GM10248 (cell line): ENCODE measurements at places on chromosomes 11 and 22.

GRCh38 chr11:62577046-62577714 is 3.5 kb upstream of the EEF1G start:
- DNase-seq = no peak

DNA sequence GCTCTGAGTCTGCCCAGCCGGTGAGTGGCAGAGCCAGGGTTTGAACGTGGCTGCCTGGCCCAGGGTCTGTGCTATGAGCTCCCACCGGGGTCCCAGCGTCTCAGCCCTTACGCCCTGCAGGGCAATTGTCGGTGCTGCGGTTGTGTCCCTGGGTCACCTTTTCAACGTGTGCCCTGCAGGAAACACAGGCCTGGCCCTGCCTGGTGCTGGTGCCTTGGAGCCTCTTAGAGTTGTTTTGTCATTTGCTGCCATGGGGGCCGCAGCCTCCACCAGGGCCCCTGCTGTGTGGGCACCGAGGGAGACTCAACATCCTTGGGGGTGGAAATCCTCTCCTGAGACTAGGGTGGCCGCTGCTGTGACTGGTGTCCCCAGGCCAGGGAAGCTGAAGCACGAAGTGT is 50.6 kb upstream of the SLC22A12 start:
- no peak for DNase-seq

DNA sequence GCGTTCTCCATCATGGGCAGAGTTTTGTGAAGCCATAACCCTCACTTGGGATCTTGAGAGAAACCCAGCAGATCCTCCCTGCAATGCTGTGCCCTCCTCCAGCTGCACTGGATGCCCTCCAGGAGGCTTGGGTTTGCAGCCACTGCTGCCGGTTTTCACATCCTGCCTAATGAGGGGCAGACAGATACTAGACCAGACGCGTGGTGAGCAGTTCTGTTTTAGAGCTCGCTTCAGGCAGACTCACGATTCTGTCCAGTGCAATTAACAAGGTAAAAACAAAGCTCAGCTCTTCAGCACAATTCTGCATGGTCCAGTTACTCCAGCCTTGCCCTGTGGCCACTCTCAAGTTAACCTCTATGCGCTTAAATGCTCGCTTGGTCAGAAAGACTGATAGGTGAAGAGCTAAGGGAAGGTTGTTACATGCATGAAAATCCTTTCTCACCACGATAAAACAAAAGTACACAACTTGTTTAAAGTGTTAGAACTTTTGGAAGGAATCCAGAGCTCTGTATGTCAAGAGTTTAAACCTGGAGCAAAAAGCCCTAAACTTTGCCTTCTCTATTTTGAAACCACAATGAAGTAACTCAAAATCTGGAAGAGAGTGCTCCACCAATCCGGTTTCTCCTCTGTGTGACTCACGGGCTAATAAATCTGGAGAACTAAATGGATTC is 292.3 kb upstream of the FAT3 start:
- DNase-seq = no peak

DNA sequence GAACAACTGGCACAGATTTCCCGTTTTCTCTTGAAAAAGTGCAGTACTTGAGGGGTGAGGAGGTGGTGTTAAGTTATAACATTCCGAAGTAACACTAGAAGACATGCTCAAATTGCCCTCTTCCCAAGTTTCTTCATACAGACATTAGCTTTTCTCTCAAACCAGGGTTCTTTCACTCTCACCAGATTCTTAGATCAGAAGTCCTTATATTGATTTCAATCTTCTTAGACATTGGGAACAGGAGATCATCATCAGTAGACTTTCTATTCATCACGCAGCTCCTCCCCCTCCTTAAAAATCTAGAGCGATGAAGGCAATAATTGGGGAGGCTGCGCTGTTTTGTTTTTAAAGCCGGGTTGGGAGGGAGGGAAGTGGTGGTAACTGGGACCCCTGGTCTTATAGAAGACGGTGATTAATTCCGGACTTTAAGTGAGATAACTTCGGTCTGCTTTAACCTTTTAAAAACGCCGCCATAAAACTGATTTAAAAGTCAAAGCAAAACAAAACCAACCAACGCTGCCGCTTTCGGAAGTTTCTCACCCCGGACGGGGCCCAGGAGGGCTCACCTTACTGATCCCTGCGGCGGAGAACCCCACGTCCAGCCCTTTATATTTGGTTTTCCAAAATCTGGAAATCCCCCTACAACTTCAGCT is 665 bp downstream of the USP28 start:
- DNase-seq = no peak

DNA sequence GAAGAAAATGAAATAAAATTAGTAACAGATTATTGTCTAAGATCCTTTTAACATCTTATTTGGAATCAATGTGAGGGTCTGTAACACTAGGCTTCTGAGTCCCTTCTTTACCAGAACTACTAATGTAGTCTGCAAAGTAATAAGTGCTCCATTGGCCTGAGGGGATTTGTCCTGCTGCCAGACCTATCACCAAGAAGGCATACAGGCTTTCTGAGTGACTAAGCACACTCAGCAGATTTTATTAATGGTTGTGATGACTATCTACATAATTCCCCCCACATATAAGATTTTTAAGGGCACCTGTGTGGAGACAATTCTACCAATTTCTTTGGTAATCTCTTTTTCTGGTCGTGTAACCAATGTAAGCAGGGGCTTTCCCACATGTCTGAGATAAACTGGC is 365.0 kb upstream of the FAT3 start:
- no peak for DNase-seq

- DNase-seq = no peak
These were observed 57.9 kb upstream of the NUP160 start for GRCh38 chr11:47906066-47906465.

DNA sequence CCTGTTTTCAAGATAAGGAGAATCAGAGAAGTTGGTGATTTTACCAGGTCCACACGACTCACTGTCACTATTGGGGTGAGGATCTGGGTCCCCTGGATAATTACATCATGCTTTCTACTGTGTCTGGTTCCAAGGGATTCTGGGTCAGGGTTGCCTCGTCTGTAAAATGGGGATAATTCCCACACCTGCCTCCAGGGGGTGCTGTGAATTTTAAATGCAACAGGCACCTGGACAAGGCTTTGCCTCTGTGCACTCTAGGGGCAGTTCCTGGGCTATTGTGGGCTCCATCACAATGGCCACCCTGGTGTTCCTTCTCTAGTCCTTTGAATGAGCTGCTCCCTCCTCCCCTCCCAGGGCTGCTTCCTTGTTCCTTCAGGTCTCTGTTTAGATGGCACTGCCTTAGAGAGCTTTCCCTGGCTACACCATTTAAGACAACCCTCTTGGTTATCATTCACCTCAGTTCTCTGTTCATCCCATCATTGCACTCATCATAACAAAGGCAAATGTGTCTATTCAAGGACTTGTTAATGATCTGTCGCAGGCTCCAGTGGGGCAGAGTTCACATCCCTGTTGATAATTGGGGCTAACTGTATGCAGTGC is 178.6 kb downstream of the MIAT start:
- peak; percentile 66 for DNase-seq

GRCh38 chr11:36281850-36282249 is 7.4 kb downstream of the COMMD9 start:
- no peak for DNase-seq
